ENCODE measurements at places on chromosomes 5 and 9. TPM values are rescaled to one million over a fixed set of nuclear protein-coding genes. Genes with fewer than 3 reads are reported as not detected.

GRCh38 chr5:111472096-111472495, 40.2 kb downstream of the STARD4 start:
- H3K27me3 ChIP-seq: no peaks in the 10 kb centered on the region
- H3K4me1 ChIP-seq: no peaks in the 10 kb centered on the region
- H3K27ac ChIP-seq: no peak overlapping the region
- no peak for DNase-seq
- H3K36me3 ChIP-seq: no peaks in the 10 kb centered on the region
- H3K4me3 ChIP-seq: no peak overlapping the region

- H3K36me3 ChIP-seq: no peaks in the 10 kb centered on the region
- H3K4me1 ChIP-seq: no peaks in the 10 kb centered on the region
- no peak overlapping the region for H3K4me3 ChIP-seq
- H3K27ac ChIP-seq: no peak overlapping the region
- H3K27me3 ChIP-seq: peaks cover 4% of the 10 kb centered on the region
Observed at GRCh38 chr5:178123966-178124925, 6.6 kb upstream of the RMND5B start.

- DNase-seq: peak; percentile 80
- H3K36me3 ChIP-seq: no peaks in the 10 kb centered on the region
- H3K4me1 ChIP-seq: no peaks in the 10 kb centered on the region
- H3K4me3 ChIP-seq: peak overlapping the region; percentile 76
- peak overlapping the region; percentile 79 for H3K27ac ChIP-seq
Observed at GRCh38 chr9:120877276-120878034, 467 bp upstream of the PHF19 start.

DNA sequence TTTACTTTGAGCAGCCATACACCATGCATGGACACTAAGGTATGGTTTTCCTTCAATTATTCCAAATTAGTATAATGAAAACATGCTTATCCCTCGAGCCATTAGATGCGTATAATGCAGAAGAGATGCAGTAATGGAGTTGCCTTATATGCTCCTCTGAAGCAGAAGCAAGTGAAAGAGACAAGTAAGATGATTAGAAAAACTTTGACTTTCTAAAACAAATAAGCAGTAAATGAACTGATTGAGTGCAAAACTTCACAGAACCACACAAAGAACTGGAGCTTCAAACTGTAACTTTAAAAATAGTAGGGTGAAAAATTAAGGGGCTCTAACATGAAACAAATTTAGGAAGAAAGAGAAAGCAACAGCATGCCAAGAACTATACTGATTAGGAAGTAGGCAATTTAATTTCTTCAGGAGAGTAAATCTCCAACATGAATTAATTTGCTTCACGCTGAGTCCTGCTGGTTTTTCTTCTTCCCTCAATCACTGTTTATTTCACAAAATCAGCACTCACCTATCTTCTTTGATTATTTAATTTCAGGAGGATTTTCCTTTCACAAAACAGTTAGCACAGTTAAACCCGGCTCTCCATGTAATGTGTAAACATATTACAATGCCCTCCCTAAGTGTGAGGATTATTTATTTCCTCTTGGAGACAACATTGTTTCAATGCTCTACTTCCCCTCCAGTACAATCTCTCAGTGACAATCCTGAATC, 90.3 kb upstream of the PAM start:
- H3K27me3 ChIP-seq: no peaks in the 10 kb centered on the region
- no peak overlapping the region for H3K4me3 ChIP-seq
- H3K27ac ChIP-seq: no peak overlapping the region
- no peak for DNase-seq
- H3K4me1 ChIP-seq: peaks cover 3% of the 10 kb centered on the region

- DNase-seq: no peak
- no peak overlapping the region for H3K4me3 ChIP-seq
- no peaks in the 10 kb centered on the region for H3K27me3 ChIP-seq
- H3K4me1 ChIP-seq: peaks cover 15% of the 10 kb centered on the region
- H3K36me3 ChIP-seq: no peaks in the 10 kb centered on the region
- no peak overlapping the region for H3K27ac ChIP-seq
Observed at GRCh38 chr5:96048763-96049162, 87.1 kb upstream of the ELL2 start.

DNA sequence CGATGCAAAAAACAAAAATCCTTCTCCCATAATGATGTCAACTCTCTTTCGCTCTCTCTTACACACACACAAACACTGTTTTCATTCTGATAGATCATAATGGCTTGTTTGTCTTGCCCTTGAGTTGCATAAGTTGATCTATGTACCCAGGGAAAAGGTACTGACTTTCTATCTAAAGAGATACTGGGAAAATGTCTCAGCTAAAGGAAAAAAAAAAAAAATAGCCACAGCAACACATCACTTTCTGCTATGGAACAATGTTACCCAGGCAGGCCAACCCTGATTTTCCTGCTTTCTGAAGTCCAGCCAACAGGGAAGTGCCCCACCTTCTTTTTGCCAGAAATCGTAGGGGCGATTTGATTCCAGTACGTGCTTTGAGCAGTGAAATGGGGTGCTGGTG, 212.6 kb upstream of the ACTBL2 start:
- H3K27me3 ChIP-seq: no peaks in the 10 kb centered on the region
- no peak overlapping the region for H3K4me3 ChIP-seq
- no peak overlapping the region for H3K27ac ChIP-seq
- H3K4me1 ChIP-seq: peaks cover 4% of the 10 kb centered on the region
- H3K36me3 ChIP-seq: no peaks in the 10 kb centered on the region
- no peak for DNase-seq

DNA sequence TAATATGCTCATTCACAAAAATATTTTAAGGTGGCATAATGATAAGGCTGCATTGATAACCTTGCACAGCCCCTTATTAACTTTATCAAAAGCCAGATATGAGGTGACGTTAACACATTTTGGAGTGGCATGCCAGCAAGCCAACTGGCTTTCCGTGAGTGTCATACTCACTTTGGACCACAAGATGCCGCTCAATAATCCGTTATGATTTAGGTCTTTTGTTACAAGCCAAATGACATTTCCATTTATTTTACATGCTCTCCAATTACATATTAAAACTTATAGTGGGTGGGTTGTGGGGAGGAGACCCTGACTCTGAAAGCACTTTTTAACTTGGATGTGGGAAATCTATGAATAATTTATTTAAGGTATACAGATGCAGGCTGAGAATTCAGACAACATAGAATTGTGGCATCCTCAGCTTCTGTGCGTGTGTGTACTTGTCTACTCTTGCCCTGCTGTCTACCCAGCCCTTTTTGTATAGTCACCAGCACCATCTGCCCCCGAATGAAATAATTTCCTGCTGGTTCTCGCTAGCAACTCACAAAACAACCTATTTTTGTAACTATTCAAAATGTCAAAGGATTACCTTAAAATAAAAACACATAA, 305.1 kb downstream of the PSAT1 start:
- DNase-seq: no peak
- H3K27ac ChIP-seq: no peak overlapping the region
- no peak overlapping the region for H3K4me3 ChIP-seq
- peaks cover 4% of the 10 kb centered on the region for H3K27me3 ChIP-seq
- H3K4me1 ChIP-seq: no peaks in the 10 kb centered on the region

DNA sequence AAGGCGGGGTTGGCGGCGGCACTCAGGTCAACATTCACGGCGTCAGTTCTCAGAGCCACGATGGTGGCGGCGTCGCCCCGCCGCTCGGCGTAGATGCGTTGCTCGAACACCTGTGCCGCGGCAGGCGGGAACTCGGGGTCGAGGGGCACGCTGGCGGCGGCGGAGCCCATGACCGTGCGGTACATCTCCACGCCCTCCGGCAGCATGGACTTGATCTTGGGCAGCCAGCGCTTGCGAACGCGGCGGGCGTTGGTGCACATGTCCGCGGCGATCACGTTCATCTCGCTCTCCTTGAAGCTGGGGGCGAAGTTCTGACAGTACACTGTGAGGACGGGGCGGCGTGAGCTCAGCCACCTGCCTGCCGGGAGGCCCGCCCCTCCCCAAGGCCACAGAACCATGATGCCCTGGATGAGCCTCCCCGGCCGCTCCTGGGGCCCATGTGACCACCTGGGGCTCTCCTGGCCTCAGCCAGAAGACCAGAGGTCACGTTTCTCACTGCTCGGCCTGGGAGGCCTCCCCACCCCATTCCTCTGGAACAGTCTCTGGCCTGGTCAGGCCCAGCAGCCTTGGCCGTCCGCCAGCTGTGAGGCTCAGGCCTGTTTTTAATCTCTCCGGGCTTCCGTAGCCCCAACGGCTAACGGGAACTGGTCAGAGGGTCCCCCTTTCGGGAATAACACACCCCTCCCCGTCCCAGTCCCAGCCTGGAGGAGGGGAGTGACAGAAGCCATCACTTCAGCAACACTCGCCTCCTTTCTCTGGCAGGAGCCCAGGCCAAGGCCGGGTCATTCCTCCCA, 50.7 kb upstream of the UBAC1 start:
- peak overlapping the region; percentile 29 for H3K4me3 ChIP-seq
- no peaks in the 10 kb centered on the region for H3K27me3 ChIP-seq
- peaks cover 26% of the 10 kb centered on the region for H3K36me3 ChIP-seq
- DNase-seq: peak; percentile 81
- peak overlapping the region; percentile 75 for H3K27ac ChIP-seq
- H3K4me1 ChIP-seq: peaks cover 28% of the 10 kb centered on the region

DNA sequence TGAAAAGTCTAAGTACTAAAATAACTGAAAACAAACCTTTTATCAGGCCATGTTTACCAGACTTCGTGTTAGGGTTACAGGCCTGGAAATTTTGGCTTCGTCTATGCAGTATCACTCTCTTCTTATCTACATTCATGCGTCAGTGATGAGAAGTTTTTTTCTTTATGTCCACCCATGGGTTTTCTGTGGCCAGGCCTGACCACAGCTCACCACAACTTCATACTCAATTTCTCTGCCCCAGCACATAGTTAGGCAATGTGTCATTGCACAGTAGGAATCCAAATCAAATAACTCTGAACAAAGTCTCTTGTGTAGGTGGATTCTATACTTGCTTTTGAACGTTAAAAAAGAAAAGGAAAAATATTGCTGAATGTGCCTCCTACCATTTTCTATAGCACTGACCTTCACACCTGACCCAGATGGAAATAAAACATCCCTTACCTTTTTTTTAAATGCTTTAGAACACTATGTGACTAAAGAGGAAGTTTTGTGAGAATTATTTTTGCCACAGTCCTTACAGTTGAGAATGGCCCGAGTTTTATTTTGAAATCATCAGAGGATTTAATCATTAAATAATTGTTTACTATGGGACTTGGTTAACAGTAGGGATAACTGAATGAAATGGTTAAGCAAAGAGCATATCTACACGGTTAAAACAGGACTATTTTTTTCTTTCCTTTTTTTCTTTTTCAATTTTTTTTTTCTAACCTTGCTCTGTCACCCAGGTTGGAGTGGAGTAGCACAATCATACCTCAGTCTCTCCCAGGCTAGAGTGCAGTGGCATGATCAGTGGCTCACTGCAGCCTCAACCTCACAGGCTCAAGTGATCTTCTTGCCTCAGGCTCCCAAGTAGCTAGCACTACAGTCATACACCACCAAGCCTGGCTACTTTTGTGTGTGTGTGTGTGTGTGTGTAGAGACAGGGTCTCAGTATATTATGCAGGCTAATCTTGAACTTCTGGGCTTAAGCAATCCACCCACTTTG, 1247.0 kb upstream of the ACO1 start:
- H3K27me3 ChIP-seq: no peaks in the 10 kb centered on the region
- no peak for DNase-seq
- no peaks in the 10 kb centered on the region for H3K4me1 ChIP-seq
- H3K27ac ChIP-seq: no peak overlapping the region
- H3K36me3 ChIP-seq: no peaks in the 10 kb centered on the region
- no peak overlapping the region for H3K4me3 ChIP-seq

GRCh38 chr9:12155401-12156134, 537.6 kb upstream of the TYRP1 start:
- no peaks in the 10 kb centered on the region for H3K36me3 ChIP-seq
- H3K4me3 ChIP-seq: no peak overlapping the region
- DNase-seq: no peak
- H3K4me1 ChIP-seq: no peaks in the 10 kb centered on the region
- H3K27me3 ChIP-seq: no peaks in the 10 kb centered on the region
- no peak overlapping the region for H3K27ac ChIP-seq

DNA sequence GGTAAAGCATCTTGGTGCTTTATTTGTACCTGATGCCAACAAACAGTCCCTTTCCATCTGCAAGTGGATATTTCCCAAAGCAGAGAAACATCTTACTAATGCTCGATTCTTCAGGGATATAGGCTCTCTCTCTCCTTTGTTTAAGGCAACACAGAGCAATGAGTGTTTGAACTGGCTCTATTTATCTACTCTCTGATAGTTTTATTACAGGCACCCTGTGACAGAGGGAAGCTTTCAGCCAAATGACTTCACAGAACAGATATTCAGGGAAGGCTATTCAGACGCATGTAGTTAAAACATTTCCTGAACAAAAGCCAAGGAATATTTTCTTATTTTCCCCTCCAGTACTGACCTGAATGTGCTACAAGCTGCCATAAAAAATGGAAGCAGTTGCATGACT, 141.8 kb downstream of the YIPF5 start:
- no peak overlapping the region for H3K4me3 ChIP-seq
- H3K36me3 ChIP-seq: no peaks in the 10 kb centered on the region
- H3K4me1 ChIP-seq: no peaks in the 10 kb centered on the region
- no peak for DNase-seq
- peaks cover 2% of the 10 kb centered on the region for H3K27me3 ChIP-seq

- H3K27ac ChIP-seq: no peak overlapping the region
- no peak for DNase-seq
- H3K4me1 ChIP-seq: no peaks in the 10 kb centered on the region
- no peak overlapping the region for H3K4me3 ChIP-seq
Observed at GRCh38 chr9:31445357-31445756, 939.1 kb upstream of the ACO1 start.

GRCh38 chr5:144284036-144284435, 113.4 kb downstream of the KCTD16 start:
- no peak overlapping the region for H3K4me3 ChIP-seq
- no peak overlapping the region for H3K27ac ChIP-seq
- H3K27me3 ChIP-seq: no peaks in the 10 kb centered on the region
- H3K36me3 ChIP-seq: no peaks in the 10 kb centered on the region
- no peak for DNase-seq

GRCh38 chr9:101235105-101235866, 149.5 kb downstream of the BAAT start:
- no peak overlapping the region for H3K4me3 ChIP-seq
- DNase-seq: no peak
- H3K4me1 ChIP-seq: no peaks in the 10 kb centered on the region
- no peak overlapping the region for H3K27ac ChIP-seq

DNA sequence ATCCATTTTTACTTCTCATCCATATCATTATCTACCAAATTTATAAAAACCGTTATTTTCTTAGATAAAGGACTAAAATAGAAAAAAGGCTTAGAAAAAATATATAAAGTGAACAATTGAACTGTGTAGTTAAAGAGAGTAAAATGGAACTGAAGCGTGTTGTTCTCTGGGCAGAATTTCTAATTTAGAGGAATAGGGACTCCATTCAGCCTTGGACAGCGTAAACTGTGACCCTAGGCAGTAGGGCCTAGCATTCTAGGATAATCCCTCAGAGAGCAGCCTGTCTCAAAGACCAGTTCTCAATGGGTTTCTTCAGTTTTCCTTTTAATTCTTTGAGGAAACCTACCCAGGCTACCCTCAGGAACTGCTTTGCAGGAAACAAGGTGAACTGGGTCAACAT, 11.1 kb downstream of the ZNF462 start:
- no peak overlapping the region for H3K4me3 ChIP-seq
- H3K27me3 ChIP-seq: no peaks in the 10 kb centered on the region
- H3K36me3 ChIP-seq: no peaks in the 10 kb centered on the region
- H3K27ac ChIP-seq: no peak overlapping the region
- H3K4me1 ChIP-seq: peaks cover 44% of the 10 kb centered on the region
- no peak for DNase-seq

The GMCL2 gene
- not detected for total RNA-seq

The COL27A1 gene
- total RNA-seq: 13.7 TPM

The SLIT3 gene
- total RNA-seq: 70.0 TPM

The SLCO4C1 gene
- 36.9 TPM for total RNA-seq

The LVRN gene
- total RNA-seq: 0.20 TPM

The PRDM9 gene
- not detected for total RNA-seq

The IL9 gene
- total RNA-seq: not detected

The WNT8A gene
- total RNA-seq: not detected

The PCDHA2 gene
- 0.35 TPM for total RNA-seq

The GABRB2 gene
- 1.6 TPM for total RNA-seq

The ZNF879 gene
- 6.7 TPM for total RNA-seq

Data from upper lobe of right lung (tissue), 1 donor.